ENCODE measurements at places on chromosomes 6 and 20. TPM values are rescaled to one million over a fixed set of nuclear protein-coding genes. Genes with fewer than 3 reads are reported as not detected.

The OLIG3 gene
- total RNA-seq, result 3.5 TPM

The MYLK4 gene
- total RNA-seq, result 0.21 TPM

The LRRC73 gene
- 0.26 TPM for total RNA-seq

The PLCB1 gene
- 3.0 TPM for total RNA-seq

The ABHD16A gene
- 31.4 TPM for total RNA-seq

The PDCD2 gene
- total RNA-seq, result 61.3 TPM

The SNAI1 gene
- not detected for total RNA-seq

The TRIM10 gene
- total RNA-seq, result not detected

The FAM50B gene
- 22.8 TPM for total RNA-seq

The PGC gene
- total RNA-seq, result not detected

The ANKRD66 gene
- total RNA-seq, result not detected

The ESR1 gene
- total RNA-seq, result 0.50 TPM

The DACT2 gene
- not detected for total RNA-seq

The FAM184A gene
- total RNA-seq, result 9.5 TPM

The FRMD1 gene
- not detected for total RNA-seq

The MYBL2 gene
- total RNA-seq, result 41.4 TPM

All from activated T-helper 17 cell treated with anti-CD3 and anti-CD28 coated beads, Interleukin-2, amount 50 U/mL, for 72 hours (primary cell).